ENCODE measurements at places on chromosomes 2 and 18. TPM values are rescaled to one million over a fixed set of nuclear protein-coding genes. Genes with fewer than 3 reads are reported as not detected.

LYPD1 gene
- 3.4 TPM for polyA plus RNA-seq

CCDC150 gene
- 6.1 TPM for polyA plus RNA-seq

EPHA4 gene
- 6.4 TPM for polyA plus RNA-seq

TEX44 gene
- not detected for polyA plus RNA-seq

TET3 gene
- 5.5 TPM for polyA plus RNA-seq

HMSD gene
- 0.91 TPM for polyA plus RNA-seq

DSG1 gene
- 0.06 TPM for polyA plus RNA-seq

MAT2A gene
- polyA plus RNA-seq = 186 TPM

TMEM163 gene
- 3.2 TPM for polyA plus RNA-seq

STON1 gene
- polyA plus RNA-seq = 5.0 TPM

KYNU gene
- 0.09 TPM for polyA plus RNA-seq

DCDC2C gene
- polyA plus RNA-seq = 0.91 TPM

POLR1A gene
- polyA plus RNA-seq = 8.9 TPM

ZSWIM2 gene
- polyA plus RNA-seq = not detected

SP140L gene
- polyA plus RNA-seq = 0.58 TPM

DPP4 gene
- 1.3 TPM for polyA plus RNA-seq

LYPD6B gene
- 2.5 TPM for polyA plus RNA-seq

LRP1B gene
- 0.03 TPM for polyA plus RNA-seq

SERPINB8 gene
- 0.27 TPM for polyA plus RNA-seq

TRABD2A gene
- 17.6 TPM for polyA plus RNA-seq

TCF23 gene
- 0.02 TPM for polyA plus RNA-seq

GREB1L gene
- polyA plus RNA-seq = 1.6 TPM

RESP18 gene
- not detected for polyA plus RNA-seq

SERPINB13 gene
- not detected for polyA plus RNA-seq

PROKR1 gene
- 1.3 TPM for polyA plus RNA-seq

PLCL1 gene
- polyA plus RNA-seq = not detected

CCDC121 gene
- 0.94 TPM for polyA plus RNA-seq

ACMSD gene
- polyA plus RNA-seq = not detected

GALNT5 gene
- 0.02 TPM for polyA plus RNA-seq

ANO7 gene
- polyA plus RNA-seq = 3.2 TPM

ELOA2 gene
- not detected for polyA plus RNA-seq

MERTK gene
- 6.5 TPM for polyA plus RNA-seq

PROM2 gene
- polyA plus RNA-seq = 2.6 TPM

ARHGAP28 gene
- 2.9 TPM for polyA plus RNA-seq

AKAIN1 gene
- polyA plus RNA-seq = not detected

GRB14 gene
- polyA plus RNA-seq = 2.5 TPM

DAW1 gene
- polyA plus RNA-seq = 0.24 TPM

HRH4 gene
- 0.02 TPM for polyA plus RNA-seq

SERPINB11 gene
- polyA plus RNA-seq = not detected

FOXD4L1 gene
- polyA plus RNA-seq = not detected

All from H1 (cell line).